K562 (cell line): ENCODE measurements at places on chromosomes 3 and 15. TPM values are rescaled to one million over a fixed set of nuclear protein-coding genes. Genes with fewer than 3 reads are reported as not detected.

Gene LMCD1
- not detected in 2 replicates for total RNA-seq

Gene GPR160
- 5.0 and 6.6 TPM in 2 replicates for total RNA-seq

Gene BCL2A1
- 0.54 TPM in 1 of 2 replicates, not detected in the other for total RNA-seq

Gene RBP2
- not detected in 2 replicates for total RNA-seq

Gene GFM1
- 79.0 and 86.7 TPM in 2 replicates for total RNA-seq

Gene ECE2
- not detected in 2 replicates for total RNA-seq

Gene QTRT2
- total RNA-seq: 20.7 and 25.3 TPM in 2 replicates

Gene IL1RAP
- 0.62 and 1.3 TPM in 2 replicates for total RNA-seq

Gene CHRNA7
- not detected in 2 replicates for total RNA-seq

Gene SERP1
- total RNA-seq: 147 TPM in 2 replicates

Gene LMLN
- total RNA-seq: 11.0 and 11.2 TPM in 2 replicates

Gene ISG20
- 1.9 TPM in 2 replicates for total RNA-seq

Gene CPLX3
- total RNA-seq: not detected in 2 replicates

Gene PLAAT1
- total RNA-seq: 1.2 and 1.6 TPM in 2 replicates

Gene CCDC191
- total RNA-seq: 0.09 and 0.11 TPM in 2 replicates

Gene SEC61A1
- total RNA-seq: 112 and 113 TPM in 2 replicates

Gene GPR62
- not detected in 2 replicates for total RNA-seq

DNA sequence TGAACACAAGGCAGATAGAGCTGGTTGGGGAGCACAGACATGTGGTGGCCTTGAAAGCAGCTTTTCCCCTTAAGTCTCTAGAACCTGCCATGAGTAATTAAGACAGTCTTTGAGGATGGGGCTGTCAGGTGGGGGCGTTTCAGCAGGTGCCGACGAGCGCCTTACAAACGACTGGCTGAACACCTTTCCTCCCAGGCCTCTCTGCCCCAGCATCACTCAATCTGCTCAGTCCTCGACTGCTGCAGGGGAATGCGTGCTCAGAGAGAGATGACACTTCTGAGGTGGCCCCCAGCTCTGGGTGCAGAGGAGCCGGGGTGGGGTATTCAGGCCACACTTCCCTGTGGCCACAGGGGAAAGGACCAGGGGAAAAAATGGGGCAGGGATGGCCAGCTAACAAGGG is 8.1 kb upstream of the NCKIPSD start:
- no peak for DNase-seq

- DNase-seq: no peak
These were observed 237.2 kb downstream of the MBNL1 start for GRCh38 chr3:152505926-152506325.

DNA sequence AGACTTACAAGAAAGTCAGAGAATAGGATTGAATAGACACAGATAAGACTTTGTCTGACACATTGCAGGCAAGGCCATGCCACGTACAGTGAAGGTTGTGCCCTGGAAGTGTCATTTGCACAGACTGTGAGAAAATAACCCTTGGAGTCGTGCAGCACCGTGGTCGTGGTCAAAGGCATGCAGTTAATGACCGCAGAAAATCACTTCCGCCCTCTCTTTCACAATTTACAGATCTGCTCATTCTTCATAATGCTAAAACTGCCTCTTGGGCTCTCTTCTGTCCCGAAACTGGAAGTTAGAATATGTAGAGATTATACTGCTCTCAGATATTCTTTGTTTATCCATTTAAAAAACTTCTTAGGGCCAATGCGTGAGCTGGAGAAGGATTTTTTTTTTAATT is 73.2 kb upstream of the CTXND1 start:
- DNase-seq: no peak

DNA sequence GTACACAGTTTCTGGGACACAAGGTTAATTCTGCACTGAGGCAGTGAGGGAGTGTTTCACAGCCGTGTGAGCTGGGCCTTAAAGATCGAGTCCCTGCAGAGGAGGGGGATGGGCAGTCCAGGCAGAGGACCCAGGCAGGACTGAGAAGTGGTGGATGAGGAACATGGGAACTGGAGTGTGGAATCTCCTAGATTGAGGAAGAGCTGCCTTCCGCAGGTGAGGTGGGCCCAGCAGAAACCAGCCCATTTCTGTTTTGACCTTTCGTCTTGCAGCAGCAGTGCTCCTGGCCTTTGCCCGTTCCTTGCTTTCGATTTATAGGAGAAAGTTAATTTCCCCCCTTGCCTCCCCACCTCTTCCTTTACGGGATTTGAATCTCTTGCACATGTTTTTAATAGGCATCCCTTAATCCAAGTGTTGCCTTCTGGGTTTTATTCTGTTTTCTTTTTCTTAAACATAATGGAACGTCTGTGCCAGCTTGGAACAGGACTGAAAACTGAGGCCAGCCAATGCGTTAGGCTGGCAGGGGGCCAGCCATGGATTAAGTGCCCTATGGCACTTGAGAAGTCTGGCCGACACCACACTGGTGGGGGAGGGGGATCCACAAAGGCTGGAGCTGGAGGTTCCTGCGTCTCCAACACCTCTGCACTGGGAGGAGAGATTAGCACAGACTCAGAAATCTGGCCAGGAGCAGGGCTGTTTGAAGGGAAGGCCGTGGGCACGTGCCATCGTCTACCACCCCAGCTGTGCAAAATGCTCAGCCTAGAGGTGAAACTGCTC is 78.1 kb downstream of the AAGAB start:
- DNase-seq: no peak

GRCh38 chr3:168796339-168796738 is 700.6 kb upstream of the GOLIM4 start:
- no peak for DNase-seq

- no peak for DNase-seq
These were observed 72.7 kb downstream of the PEAK1 start for GRCh38 chr15:77347197-77347596.

DNA sequence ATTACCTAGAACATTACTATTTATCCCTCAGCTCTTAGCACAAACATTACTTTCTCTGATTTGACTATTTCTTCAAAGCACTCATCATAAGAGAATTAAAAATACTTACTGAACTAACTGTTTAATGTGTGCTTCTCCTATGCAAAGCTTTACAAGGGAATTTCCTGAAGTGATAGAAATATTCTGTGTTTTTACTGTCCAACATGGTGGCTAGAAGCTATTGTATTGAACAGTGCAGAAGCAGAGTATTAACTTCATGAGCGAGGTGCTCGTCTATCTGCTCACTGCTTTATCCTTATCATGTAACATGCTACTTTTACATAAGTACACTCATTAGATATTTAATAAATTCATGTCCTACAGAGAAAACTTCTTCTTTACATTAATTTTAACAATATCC is 239.1 kb downstream of the ISL2 start:
- no peak for DNase-seq

- DNase-seq: no peak
These were observed 57.6 kb downstream of the FRMD4B start for GRCh38 chr3:69328103-69328962.

GRCh38 chr3:190522621-190523222 is 8.8 kb downstream of the IL1RAP start:
- no peak for DNase-seq

GRCh38 chr3:115062412-115062956 is 84.6 kb downstream of the ZBTB20 start:
- no peak for DNase-seq

- no peak for DNase-seq
These were observed 10.5 kb upstream of the BLM start for GRCh38 chr15:90706394-90707327.

DNA sequence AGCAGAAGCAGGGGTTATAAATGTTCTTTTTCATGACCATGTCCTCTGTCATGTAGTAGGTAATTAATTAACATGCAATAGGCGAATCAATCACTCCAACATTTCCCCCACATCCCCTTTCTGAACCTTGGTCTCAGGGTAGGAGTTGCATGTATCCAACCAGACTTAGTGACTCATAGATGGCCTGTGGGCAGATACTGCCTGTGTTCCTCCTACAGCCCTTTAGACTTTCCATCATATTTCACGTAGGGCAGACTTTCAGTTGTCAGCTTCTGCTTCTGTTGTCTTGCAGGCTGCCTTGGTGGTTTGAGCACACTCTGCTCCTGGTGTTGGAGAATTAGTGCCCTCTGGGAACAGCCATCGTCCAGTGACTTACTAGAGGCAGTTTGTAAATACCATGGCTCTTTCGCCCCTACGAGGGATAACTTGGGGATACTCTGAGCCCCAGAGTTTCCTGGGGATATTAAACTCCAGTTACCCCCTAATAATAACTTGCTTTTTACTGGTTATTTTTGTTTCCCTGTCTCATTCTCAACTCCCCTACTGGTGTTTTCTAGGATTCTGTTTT is 244.4 kb downstream of the EDEM1 start:
- no peak for DNase-seq

GRCh38 chr3:28139288-28139687 is 102.1 kb upstream of the CMC1 start:
- DNase-seq: no peak

- DNase-seq: no peak
These were observed 115.8 kb downstream of the EPHA3 start for GRCh38 chr3:89223188-89223587.

- DNase-seq: no peak
These were observed 4.6 kb upstream of the EPB42 start for GRCh38 chr15:43225201-43225949.
